ENCODE measurements at places on chromosomes 3 and 15. TPM values are rescaled to one million over a fixed set of nuclear protein-coding genes. Genes with fewer than 3 reads are reported as not detected.

Gene PLCD1
- 38.1 TPM for total RNA-seq

Gene PIGZ
- 2.3 TPM for total RNA-seq

Gene UROC1
- total RNA-seq, result not detected

Gene LRRC2
- total RNA-seq, result not detected

Gene JAGN1
- 15.5 TPM for total RNA-seq

Gene GNAT1
- not detected for total RNA-seq

Gene UACA
- 2.1 TPM for total RNA-seq

Gene SLC2A2
- total RNA-seq, result not detected

Gene RNU5B-1
- total RNA-seq, result not detected

Gene ALG3
- total RNA-seq, result 21.8 TPM

Gene FANCD2OS
- total RNA-seq, result not detected

Gene LDHAL6B
- total RNA-seq, result not detected

Gene GOLGA8T
- 2.6 TPM for total RNA-seq

Gene GUCA1C
- total RNA-seq, result not detected

Gene DUOXA2
- not detected for total RNA-seq
